ENCODE measurements at places on chromosomes 2 and 18.

DNA sequence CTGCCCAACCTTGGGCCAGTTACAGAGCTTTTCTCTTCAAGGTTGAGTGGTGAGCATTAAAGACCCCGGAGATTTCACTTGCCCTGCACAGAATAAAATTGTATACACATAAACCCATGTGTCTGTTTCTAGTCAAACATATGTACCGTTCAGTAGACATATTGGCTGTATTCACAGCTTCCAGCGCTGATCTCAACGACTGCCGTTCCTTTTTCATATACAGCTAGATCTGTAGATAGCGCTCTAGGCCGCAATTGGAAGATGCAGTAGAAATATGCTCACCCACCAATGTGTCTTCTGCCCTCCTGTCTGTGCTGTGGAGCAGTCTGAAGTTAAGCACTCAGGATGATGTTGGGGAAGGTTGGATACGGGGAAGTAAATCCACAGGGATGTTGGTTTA lies 317.7 kb downstream of the SETBP1 start:
- DNase-seq: no peak

DNA sequence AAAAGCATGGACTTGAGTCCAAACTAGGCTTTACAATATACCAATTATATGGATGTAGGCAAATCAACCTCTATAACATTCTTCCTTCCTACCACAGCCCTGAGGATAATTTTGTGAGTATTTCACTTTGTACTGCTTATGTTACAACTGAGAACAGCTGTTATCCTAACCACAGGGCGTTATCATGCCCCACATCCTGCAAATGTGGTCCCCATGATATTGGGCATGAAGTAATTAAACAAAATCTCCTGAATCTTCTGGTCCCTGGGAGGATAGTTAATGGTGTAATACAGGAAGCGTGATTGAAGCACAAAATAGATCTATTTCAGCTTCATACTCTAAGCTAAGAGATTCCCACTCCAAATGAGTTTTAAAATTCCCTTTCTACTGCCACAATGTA lies 223.6 kb downstream of the CDH20 start:
- DNase-seq: no peak

DNA sequence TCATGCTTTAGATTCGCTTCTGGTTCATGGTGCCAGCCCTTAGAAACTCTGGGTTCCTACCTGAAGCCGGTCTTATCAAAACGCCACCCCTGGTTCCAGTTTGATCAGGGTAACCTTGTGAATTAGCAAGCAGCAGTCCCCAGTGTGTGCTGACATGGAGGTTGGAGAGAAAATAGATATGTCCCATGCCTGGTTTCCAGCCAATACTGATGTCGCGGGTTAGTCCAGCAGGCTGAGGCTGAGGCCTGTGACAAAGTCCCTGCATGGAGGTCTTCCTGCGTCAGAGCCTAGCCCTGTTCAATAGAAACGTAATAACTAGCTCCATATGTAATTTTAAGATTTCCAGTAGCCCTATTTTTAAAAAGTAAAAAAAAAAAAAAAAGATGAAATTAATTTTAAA lies 28.2 kb downstream of the LPIN1 start:
- no peak for DNase-seq

DNA sequence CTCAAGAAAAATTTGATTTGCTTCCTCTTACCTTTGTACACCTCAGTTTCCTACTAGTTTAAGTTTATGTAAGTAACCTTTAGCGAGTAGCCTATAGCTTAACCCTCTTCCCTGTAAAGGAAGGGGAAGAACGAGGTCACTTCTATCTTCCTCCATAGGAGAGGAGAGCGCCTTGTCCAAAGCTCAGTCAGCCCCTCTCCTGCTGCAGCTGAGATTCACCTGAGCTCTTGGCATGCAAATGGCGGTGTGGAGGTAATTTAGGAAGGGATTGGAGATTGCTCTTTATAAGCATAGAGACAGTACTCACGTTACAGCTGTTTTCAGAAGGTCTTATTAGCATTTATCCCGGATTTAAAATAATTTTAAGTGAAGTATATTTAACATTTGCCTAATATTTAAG lies 27.8 kb upstream of the SERPINB12 start:
- no peak for DNase-seq

DNA sequence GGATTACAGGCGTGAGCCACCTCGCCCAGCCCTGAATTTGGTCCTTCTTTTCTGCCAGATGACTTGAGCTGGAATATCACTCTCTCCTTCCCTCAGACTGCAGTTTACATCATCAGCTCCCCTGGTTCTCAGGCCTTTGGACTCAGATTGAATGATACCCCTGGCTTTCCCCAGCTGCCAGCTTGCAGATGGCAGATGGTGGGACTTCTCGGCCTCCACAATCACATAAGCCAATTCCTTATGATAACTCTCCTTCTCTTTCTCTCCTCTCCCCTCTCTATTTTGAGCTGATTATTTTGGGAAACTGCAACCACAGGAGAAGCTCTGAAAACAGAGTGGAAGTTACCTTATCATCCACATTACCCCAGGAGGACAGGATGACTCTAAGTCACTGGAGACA lies 33.4 kb upstream of the ATP8B1 start:
- DNase-seq: no peak

- no peak for DNase-seq
Measured at GRCh38 chr2:112846031-112846430, 9.5 kb upstream of the IL1B start.

DNA sequence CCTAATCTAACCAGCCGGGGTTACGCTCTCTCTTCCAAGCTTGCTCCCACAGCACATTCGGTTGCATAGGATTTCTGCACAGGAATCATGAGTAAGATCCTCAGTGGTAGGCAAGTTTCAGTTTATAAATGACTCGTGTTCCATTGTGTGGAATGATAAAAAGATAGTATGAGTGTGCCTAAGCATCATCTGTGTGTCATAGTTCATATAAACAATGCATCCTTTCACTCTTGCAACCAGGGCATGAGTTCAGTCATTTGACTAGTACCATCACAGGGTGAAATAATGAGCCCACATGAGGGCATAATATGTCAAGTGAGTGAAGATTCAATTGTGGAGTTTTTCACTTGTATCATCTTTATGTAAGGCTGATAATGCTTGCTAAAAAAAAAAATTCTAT lies 417.1 kb upstream of the CDH2 start:
- no peak for DNase-seq

- no peak for DNase-seq
Measured at GRCh38 chr2:131093696-131094462, 619 bp upstream of the FAM168B start.

GRCh38 chr2:46963941-46964673 lies 48.5 kb upstream of the MCFD2 start:
- no peak for DNase-seq

DNA sequence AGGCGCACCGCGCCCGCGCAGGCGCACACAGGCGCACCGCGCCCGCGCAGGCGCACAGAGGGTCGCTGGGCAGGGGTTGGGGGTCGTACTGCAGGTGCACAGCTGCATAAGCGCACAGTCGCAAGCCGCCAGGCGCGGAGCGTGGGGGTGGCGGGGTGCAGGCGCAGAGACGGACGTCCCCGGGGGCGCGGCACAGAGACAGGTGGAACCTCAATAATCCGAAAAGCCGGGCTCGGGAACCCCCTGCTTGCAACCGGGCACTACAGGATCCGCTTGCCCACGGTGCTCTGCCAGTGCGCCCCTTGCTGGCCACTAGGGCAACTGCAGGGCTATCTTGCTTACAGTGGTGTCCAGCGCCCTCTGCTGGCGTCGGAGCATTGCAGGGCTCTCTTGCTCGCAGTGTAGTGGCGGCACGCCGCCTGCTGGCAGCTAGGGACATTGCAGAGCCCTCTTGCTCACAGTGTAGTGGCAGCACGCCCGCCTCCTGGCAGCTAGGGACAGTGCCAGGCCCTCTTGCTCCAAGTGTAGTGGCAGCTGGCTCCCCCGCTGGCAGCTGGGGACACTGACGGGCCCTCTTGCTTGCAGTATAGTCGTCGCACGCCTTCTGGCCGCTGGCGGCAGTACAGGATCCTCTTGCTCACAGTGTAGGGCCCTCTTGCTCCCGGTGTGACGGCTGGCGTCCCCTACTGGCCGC lies 34.9 kb downstream of the FAM110C start:
- DNase-seq: peak; percentile 39

- no peak for DNase-seq
Measured at GRCh38 chr2:98378901-98379300, 32.6 kb downstream of the CNGA3 start.

DNA sequence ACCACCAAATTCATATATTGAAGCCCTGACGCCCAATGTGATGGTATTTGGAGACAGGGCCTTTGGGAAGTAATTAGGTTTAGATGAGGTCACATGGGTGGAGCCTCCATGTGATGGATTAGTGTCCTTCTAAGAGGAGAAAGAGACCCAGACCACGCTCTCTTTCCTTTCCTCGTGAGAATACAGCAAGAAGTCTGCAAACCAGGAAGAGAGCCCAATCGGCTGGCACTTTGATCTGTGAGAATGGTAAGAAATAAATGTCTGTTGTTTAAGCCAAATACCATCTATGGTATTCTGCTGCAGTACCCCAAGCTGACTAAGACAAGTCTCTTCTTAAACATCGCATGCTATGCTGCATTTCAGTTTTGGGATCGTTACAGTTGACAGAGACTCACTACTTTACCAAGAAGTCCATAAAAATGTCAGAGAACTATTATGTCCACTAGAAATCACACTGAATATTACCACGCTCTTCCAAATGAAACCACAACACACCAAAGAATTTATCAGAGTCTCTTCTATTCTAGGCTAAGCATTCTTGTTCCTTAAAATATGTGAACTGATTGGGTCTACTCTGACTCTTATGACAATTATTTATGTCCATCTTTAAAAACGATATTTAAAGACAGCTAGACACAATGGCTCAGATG lies 48.5 kb downstream of the LPIN2 start:
- no peak for DNase-seq
